Urinary bladder (tissue), 4 donors: ENCODE measurements at places on chromosomes 4 and X. TPM values are rescaled to one million over a fixed set of nuclear protein-coding genes. Genes with fewer than 3 reads are reported as not detected.

- no peak for DNase-seq
Observed at GRCh38 chrX:31136144-31136611, 64.3 kb upstream of the FTHL17 start.

DNA sequence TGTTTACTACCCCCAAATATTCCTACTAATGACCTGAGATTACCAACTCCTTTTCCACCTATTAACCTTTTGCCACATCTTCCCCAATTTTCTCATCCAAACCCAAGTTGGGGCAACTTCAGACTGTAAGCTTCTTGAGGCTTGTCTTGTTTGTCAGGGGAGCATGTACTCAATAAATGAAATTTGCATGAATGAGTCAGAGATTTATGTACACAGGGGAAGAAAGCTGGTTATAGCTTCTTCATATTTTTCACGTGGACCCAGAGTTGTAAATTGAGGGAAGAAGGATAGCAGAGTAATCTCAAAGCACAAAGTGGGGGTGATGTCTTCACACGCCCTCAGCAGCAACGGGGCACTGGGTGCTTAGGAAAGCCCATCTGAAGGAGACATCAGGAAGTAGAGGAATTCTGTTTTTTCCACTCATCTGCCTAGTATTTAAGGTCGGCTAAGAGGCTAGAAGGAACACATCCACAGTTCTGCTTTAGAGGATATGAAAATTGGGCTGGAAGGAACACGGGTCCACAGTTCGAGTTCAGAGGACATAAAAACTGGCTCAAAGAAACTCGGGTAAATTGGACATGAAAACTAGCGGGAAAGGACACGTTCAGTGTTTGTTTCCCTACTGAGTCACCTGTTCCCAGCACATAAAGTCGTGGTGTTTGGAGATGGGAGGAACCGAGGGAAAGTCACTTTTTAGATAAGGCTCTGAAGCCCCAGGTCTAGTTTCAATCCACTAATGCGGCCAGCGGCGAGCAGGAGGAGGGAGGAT lies 696 bp upstream of the CA5B start:
- no peak for DNase-seq

DNA sequence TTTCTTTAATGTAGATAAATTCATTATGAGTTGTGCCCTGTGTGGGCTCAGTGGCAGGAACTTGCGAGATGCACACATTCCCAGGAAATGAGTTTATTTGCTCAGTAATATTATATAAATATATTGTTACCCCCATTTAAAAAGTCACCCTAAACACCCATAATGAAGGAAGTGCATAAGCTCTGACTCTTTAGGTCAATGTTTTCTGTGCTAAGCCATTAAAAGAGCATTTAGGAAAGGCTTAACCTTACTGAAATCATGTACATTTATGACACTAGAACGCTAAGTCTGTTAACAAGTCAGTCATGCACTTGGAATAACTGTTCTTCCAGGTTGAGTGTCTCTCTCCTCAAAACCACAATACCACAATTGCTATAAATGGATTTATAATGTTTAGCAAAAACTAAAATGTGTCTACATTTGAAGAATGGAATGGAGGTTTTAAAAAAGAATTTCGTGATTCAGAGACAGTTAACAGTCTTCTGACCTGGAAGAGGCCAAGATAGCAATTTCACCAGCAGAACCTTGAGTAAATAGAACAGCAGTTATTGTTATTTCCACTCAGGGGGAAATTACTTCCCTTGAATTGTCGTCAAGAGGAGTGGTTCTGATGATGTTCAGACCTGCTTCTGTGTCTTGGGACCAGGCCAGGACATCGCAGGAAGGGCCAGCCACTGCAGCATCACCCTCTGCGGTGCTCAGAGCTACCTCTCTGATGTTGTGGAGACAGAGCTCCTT lies 91.1 kb upstream of the VEGFC start:
- DNase-seq, result no peak

DNA sequence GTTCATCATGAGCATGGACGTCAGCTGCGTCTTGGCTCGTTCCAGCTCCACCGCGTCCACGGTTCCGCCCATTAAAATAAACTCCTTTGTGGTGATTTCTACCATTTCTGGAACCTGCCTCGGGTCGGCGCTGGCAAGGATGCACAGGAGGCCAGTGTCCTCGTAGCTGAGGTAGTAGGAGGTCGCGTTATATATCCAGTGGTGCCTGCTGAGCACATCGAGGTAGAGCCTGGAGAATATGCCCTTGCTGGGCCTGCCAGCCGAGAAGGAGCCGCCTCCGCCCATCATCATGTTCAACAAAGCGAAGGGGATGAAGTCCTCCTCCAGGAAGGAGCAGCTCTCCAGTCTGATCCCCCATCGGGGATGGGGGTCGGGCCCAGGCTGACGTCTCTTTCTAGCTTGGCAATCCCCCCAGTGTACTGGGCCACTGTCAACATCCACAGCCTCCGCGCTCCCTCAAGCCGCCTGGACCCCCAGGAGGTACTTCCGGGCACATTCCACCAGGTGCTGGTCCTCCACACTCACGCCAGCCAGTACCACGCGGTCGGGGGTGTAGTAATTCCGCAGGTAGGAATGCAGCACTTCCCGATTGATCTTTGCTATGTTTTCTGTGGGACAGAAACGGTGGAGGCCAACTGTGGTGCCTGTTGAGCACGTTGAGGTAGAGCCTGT lies 120.9 kb upstream of the GRID2 start:
- DNase-seq, result no peak

GRCh38 chr4:127012549-127012948 lies 620.2 kb upstream of the INTU start:
- no peak for DNase-seq

DNA sequence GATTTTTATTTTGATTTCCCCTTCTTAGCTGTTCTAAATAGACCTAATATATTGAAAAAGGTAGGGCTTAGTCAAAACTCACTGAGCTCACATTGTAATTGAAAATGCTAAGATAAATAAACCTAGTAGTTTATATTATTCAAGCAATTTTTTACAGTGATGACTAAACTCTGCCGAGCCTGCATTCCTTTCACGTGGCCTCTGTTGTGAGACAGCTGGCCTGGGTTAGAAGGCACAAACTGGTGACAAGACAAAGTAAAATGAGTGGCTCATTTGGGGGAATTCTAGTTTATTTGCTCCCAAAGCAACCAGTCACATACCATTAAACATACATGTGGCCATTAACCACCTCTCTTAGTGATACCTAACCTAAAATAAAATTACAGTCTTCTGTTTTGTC lies 169.4 kb upstream of the TEX13C start:
- no peak for DNase-seq

DNA sequence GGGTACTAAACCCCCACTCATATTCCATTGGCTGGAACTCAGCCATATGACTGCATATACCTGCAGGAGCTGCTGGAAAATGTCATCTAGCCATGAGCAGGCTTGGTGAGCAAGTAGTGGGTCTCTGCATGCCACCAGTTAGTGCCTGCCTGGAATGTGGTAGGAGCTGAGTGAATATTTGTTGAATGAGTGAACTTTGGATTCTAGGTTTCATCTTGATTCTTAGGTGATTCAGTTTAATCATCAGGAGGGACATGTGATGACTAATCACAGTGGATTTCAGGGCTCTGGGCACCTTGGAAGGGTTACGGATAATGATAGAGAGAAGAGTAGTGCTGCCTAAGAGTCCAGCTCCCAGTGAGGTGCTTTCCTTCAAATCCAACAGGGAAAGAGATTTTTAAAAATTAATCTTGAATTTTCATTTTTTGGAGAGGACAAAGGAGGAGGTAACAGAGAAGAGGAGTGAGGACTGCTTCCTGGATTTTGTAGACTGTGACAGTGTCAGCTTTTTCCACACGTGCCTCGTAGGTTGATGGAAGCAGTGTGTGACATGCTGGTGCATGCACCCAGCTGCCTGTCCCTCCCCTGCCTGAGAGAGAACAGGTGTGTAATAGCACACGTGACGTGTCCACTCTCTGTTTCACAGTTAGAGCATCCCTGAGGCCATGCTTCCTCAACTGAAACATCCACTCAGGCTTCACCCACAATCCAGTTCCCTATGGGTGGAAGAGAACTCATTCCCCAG lies 30.4 kb downstream of the NHS start:
- no peak for DNase-seq

- no peak for DNase-seq
Observed at GRCh38 chr4:91963486-91963885, 340.3 kb upstream of the GRID2 start.

DNA sequence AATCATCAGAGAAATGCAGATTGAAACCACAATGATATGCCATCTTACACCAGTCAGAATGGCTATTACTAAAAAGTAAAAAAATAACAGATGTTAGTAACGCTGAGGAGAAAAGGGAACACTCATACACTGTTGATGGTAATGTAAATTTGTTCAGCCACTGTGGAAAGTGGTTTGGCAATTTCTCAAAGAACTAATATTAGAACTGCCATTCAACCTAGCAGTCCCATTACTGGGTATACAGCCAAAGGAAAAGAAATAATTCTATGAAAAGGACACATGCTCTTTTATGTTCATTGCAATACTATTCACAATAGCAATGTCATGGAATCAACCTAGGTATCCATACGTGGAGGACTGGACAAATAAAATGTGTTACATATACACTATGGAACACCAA lies 566.3 kb downstream of the STPG2 start:
- no peak for DNase-seq

- DNase-seq, result no peak
Observed at GRCh38 chrX:19291086-19291485, 52.6 kb upstream of the PDHA1 start.

DNA sequence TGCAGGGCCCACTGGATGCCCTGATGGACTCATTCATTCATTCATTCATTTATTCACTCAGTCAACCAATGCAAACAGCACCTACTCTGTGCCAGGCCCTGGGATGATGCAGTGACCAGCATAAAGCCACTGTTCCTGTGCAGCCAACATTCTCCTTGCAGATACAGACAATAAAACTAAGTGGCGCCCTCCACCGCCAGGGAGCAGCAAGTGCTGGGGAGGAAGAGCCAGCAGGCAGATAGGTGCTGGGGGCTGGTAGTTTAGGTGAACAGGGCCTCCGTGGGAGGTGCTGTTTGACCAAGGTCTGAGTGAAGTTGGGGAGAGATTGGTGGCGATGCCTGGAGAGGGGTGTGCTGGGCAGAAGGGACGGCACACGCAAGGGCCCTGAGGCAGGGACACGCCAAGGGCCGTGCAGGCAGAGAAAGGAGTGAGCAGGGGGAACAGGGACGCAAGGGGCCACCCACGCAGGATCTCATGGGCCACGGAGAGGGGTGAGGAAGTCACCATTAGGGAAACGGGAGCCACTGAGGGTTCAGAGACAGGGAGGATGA lies 65.5 kb downstream of the WFS1 start:
- no peak for DNase-seq

GRCh38 chrX:148872161-148872535 lies 371.7 kb downstream of the AFF2 start:
- DNase-seq, result no peak

GRCh38 chr4:86026720-86027119 lies 333.1 kb downstream of the MAPK10 start:
- DNase-seq, result no peak

GRCh38 chrX:119790977-119791436 lies 423 bp downstream of the RPL39 start:
- no peak for DNase-seq

DNA sequence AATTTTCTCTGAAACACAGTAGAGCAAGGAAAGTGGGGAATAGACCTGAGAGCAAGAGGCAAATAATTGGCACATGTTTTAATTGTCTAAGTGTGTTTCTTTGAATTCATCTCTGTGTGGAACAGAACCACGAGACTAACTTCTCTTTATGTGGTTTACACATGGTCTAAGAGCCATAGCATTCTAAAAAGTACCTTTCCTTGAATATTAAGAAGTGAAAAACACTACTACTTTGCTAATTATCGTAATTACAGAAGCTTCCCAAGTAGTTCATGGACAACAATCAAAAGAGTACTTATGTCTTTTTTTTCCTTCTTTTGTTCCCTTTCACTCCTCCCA lies 2.9 kb upstream of the CYBB start:
- DNase-seq, result no peak

- no peak for DNase-seq
Observed at GRCh38 chrX:69079268-69079667, 86.0 kb downstream of the PJA1 start.

- DNase-seq, result no peak
Observed at GRCh38 chr4:105587841-105588240, 35.4 kb downstream of the ARHGEF38 start.

- no peak for DNase-seq
Observed at GRCh38 chrX:24145303-24146186, 4.0 kb upstream of the ZFX start.

Gene PLXNB3
- total RNA-seq, result 5.9 TPM

Gene DCK
- 26.3 TPM for total RNA-seq

Gene MAGEB6B
- not detected for total RNA-seq

Gene BMPR1B
- total RNA-seq, result 1.7 TPM

Gene AFP
- not detected for total RNA-seq

Gene FABP2
- total RNA-seq, result not detected

Gene ASB12
- 0.21 TPM for total RNA-seq

Gene GC
- total RNA-seq, result not detected

Gene HDAC8
- 67.9 TPM for total RNA-seq

Gene CFI
- 52.0 TPM for total RNA-seq
